ENCODE measurements at places on chromosomes 5 and 9. TPM values are rescaled to one million over a fixed set of nuclear protein-coding genes. Genes with fewer than 3 reads are reported as not detected.

GRCh38 chr9:116656977-116657376 is 30.1 kb upstream of the TRIM32 start:
- H3K27me3 ChIP-seq, result no peaks in the 10 kb centered on the region
- H3K4me3 ChIP-seq, result no peak overlapping the region
- peaks cover 6% of the 10 kb centered on the region for H3K4me1 ChIP-seq
- DNase-seq, result no peak
- no peaks in the 10 kb centered on the region for H3K36me3 ChIP-seq
- H3K27ac ChIP-seq, result no peak overlapping the region

PCDHGA7 gene
- 0.73 TPM for total RNA-seq

DNA sequence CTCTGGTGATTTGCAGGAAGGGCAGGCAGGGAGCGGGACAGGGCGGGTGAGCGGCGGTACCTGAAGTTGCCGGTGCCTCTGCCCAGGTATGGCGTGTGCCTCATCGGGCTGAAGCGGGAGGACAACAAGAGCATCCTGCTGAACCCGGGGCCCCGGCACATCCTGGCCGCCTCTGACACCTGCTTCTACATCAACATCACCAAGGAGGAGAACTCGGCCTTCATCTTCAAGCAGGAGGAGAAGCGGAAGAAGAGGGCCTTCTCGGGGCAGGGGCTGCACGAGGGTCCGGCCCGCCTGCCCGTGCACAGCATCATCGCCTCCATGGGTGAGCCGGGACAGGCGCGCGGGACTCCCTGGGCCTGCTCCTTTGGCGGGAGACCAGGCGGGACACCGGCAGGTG is 68.8 kb downstream of the KCNT1 start:
- H3K4me1 ChIP-seq, result no peaks in the 10 kb centered on the region
- no peaks in the 10 kb centered on the region for H3K36me3 ChIP-seq
- H3K4me3 ChIP-seq, result no peak overlapping the region
- no peaks in the 10 kb centered on the region for H3K27me3 ChIP-seq

MSMP gene
- total RNA-seq, result not detected

NAIP gene
- 4.7 TPM for total RNA-seq

DNA sequence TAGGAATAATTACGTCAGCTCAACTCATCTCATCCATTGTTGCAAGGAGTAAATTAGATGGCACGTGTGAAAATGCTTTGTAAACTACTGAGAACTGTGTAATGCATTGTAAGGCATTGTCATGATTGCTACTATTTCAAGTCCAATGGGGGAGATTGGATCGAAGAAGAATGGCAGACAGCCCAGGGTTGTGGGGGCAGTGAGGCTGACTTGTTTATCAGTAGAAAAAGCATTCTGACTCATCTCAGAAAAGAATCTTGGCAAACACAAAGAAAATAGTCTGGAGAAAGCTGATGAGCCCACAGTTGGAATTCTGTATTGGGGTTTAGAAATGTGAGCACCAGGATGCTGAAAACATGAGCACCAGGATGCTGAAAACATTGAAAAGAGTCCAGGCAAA is 28.0 kb upstream of the DAP start:
- H3K27ac ChIP-seq, result no peak overlapping the region
- no peaks in the 10 kb centered on the region for H3K27me3 ChIP-seq
- no peak for DNase-seq
- H3K36me3 ChIP-seq, result no peaks in the 10 kb centered on the region
- no peak overlapping the region for H3K4me3 ChIP-seq
